ENCODE measurements at places on chromosomes 6 and 20. TPM values are rescaled to one million over a fixed set of nuclear protein-coding genes. Genes with fewer than 3 reads are reported as not detected.

DNA sequence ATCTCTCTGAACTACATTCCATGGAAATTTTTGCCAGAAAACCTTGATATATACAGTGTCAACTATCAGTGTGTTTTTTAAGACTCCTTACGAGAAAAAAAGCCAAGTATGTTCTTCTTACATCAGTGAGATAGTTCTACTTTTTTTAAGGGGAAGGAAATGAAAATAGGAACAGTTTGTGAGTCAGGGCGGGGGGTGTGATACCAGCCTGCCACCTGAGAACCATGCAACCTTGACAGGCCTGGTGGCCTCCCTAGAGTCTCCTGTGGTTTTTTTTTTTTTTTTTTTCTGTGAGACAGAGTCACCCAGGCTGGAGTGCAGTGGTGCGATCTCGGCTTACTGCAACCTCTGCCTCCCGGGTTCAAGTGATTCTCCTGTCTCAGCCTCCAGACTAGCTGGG lies 96.3 kb upstream of the GCM1 start:
- DNase-seq: no peak

DNA sequence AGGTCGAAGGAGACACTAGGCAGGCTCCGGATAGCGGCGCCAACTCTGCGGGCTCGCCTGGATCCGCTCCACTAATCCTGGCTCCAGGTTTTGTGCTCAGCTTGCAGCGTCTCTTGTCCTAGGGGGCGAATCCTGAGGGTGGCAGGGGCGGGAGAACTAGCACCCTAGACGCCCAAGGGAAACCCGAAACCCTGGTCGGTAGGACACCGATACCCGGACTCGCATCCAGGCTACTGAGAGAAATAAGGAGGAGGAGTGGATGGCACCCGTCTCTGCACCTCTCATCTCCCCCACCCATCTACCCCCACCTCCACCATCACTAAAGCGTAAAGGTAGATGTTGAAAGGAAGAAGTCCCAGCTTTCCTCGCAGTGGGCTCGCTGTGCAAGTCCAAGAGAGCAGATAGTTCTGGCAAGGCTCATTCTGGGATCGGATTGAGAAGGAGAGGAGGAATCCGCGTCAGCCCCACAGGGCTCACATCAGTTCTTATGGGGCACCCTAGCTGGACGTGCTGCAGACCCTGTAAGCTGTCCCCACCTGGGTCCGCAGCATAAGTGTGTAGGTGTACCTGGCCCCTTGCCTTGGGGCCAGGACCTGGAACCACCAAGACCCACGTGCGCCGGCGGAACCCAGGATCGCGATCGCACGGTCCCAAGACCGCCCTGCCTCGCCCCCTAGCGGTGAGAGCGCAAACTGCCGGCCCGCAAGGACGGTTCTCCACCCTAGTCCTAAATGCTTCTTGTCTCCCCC lies 6.9 kb downstream of the SLC32A1 start:
- DNase-seq: no peak

The BPIFB2 gene
- not detected for total RNA-seq

The LPA gene
- 0.33 TPM for total RNA-seq

DNA sequence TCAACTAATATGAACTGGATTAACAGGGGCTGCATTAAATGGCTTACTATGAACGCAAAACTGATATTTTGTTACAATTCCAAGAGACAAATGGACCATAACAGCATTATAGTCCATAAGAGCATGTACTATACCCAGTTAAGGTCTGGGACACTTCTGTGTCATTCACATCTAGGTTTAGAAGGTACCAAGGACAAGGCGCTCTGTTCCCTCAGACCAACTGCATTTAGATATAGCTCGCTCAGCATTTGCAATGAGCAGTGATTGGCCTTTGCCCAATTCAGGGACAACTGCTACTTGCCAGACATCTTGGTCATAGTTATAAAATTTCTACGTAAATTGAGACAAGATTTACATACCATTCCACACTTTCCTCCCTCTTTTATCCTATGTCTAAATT lies 132.4 kb downstream of the HS3ST5 start:
- no peak for DNase-seq

The EPHA7 gene
- 1.8 TPM for total RNA-seq

The CFAP61 gene
- 2.4 TPM for total RNA-seq

GRCh38 chr6:6688951-6689350 lies 100.4 kb downstream of the LY86 start:
- DNase-seq: no peak

DNA sequence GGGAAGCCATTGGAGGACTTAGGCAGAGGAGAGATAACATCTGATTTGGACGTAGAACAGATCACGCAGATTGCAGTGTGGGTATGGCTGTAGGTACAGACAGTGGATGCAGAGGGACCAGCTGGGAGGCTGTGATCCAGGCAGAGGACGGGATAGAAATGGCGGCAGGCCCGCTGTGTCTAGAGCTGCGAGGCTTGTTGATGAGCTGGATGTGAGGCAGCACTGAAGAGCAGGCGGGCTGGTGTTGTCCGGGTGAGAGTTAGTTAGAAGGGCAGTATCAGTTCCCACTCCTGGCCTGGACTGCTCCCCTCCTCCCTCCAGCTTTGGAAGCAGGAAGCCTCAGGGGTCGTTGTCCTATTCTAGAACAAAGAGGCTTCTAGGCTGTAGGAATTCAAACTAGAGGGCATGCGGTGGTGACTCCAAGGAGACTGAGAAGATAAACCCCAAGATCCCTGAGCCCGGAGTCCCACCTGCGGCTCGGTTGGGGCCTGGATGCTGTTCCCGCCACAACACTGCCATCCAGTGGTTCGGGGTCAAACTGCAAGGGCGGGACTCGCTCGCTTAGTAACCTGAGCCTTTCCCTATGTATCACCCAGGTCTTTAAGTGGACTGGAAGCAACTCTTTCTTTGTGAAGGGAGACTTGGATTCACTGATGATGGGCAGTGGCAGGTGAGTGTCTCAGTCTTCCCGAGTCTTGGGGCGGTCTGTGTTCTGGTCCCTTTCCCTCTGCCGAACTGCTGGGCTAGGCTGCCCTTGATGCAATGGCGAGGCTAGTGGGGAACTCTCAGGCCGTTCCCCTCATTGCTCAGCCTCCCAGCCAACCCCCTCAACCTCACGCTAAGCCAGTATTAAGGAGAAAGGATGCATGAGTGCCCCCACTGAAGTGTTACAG lies 11.2 kb downstream of the TLDC2 start:
- DNase-seq: peak; percentile 68

GRCh38 chr6:116398316-116399010 lies 27.7 kb downstream of the DSE start:
- no peak for DNase-seq

DNA sequence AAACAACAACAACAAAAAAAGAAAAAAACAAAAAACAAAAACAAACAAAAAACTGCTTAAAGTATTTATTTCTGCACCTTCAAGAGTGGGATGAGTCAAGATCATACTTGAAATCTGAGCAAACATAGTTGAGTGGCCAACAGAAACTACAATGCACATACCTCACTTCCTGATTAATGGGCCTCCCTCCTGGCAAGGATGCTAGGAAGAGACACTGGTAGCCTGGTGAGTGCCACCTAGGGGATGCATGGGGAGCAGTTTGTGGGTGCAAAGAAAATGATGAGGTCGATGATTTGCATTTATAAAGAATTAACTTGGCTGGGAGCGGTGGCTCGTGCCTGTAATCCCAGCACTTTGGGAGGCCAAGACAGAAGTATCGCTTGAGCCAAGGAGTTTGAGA lies 808.1 kb downstream of the MAFB start:
- no peak for DNase-seq

DNA sequence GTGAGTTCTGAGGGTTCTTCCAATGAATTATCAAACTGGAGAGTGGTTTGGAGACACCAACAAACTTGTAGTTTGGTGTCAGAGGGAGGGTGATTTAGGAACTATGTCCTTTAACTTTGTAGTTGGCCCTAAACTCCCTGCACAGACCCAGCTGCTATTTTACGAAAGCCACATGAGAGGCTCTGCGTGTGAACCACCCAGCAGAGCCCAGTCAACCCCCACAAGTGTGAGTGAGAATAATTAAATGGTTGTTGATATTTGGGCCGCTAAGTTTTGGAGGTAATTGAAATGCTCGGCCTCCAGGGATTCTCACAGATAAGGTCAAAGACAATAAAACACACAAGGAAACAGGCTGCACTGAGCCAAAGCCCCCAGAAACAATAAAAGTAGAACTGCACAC lies 6.9 kb upstream of the VAPB start:
- DNase-seq: no peak

DNA sequence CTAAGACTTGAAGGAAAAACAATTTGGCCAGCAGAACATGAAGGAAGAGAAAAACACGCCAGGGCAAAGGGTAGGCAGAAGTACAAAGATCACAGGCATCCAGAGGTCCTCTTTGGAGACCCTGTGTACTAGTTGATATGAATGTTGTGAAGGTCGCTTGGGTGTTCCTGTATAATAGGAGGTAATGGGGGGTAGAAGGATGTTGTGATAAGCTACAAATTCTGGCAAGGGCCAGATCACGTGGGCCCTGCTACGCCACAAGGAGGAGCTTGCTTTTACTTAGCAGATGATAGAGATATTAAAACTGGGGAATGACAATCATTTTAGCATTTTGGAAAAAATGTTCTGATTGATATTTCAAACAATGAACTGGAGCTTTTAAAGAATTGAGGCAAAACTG lies 878 bp upstream of the HLA-DMA start:
- no peak for DNase-seq

- DNase-seq: no peak
These were observed 11.8 kb downstream of the FAM83D start for GRCh38 chr20:38937978-38938473.

DNA sequence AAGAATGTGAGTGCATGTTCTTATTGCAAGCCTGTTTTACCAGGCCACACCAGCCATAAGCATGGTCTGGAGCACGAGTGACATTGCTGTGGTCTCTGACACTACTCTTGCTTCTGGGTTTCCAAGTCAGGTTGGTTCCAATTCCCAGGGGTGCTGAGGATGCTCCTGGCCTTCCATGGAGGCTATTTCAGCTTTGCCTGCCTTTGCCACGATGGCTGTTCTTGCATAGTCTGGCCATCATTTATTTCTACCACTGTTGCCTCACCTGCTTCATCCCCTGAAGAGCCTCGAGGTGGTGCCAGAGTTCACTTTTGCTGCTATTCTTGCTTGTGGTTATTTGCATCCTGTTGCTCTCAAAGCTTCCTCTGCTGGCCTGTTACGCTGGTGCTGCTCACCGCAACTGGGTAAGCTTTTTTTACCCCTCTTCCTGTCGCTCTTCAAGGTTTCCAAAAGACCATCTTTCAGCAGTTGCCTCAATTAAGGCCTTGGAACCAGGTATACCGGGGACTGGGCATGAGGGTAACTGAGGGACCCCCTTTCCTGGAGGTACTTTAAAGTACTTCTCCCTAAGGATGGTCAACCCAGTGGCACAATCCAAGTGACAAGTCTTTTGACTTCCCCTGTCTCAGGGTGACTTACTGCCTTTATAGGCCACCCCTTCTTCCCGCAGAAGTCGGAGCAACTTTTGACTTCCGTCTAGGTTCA lies 64.5 kb downstream of the AKAP7 start:
- DNase-seq: no peak

The HTR1B gene
- 0.33 TPM for total RNA-seq

DNA sequence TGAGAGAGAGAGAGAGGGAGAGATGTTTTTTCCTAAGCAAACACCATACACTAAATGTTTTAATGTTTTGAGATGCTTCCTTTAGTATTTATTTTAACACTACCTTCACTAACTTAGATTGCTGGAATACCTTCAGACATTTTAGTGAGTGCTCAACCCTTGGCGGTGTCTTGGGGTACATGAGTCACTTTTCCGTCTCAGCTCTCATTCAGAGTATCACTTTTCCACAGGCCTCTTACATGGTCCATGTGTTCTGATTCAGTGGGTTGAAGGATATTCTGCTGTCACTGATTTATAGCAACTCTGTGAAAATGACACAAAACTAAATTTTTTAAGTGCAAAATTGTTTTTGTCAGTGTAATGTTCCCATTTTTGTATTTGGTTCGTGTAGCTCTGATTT lies 217.9 kb downstream of the CLVS2 start:
- no peak for DNase-seq

The NEDD9 gene
- total RNA-seq: 41.4 TPM

The ADGRF5 gene
- total RNA-seq: 22.5 TPM

- DNase-seq: no peak
These were observed 111.1 kb downstream of the PDSS2 start for GRCh38 chr6:107348224-107348623.

DNA sequence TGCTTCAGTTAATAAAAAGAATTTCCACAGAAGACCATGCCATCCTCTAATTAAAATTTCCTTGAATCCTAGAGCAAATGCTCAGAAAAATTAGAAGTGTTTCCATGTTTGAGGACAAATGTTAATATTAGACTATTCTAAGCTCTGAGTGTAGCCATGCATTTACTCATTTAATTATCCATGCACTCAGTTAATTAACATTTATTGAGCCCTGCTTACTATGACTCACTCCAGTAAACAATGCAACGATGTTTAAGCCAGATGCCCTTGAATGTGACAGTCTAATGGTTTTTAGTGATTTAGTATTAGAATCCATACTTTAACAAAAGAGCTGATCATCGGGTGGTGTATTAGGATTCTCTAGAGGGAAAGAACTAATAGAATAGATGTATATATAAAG lies 37.3 kb upstream of the GJA1 start:
- DNase-seq: no peak

The GJE1 gene
- total RNA-seq: not detected

DNA sequence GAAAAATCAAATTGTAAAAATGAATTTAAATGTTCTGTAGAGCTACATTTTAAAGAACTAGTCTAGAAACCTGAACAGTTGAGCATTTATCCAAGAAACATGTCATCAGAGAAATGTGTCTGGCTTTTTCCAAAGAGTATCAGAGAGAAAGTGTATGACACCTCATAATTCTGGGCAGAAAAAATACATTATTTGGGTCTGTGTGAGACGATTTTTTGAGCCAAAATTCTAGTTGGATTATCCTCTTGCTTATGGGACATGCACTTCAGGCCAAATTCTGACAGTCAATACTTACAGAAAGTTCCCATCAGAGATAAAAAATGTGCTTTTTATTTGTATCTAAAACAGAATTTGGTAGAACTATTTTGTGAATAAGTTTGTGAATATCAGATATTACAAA lies 1242.7 kb downstream of the EPHA7 start:
- DNase-seq: no peak

The MCM3 gene
- total RNA-seq: 44.5 TPM

DNA sequence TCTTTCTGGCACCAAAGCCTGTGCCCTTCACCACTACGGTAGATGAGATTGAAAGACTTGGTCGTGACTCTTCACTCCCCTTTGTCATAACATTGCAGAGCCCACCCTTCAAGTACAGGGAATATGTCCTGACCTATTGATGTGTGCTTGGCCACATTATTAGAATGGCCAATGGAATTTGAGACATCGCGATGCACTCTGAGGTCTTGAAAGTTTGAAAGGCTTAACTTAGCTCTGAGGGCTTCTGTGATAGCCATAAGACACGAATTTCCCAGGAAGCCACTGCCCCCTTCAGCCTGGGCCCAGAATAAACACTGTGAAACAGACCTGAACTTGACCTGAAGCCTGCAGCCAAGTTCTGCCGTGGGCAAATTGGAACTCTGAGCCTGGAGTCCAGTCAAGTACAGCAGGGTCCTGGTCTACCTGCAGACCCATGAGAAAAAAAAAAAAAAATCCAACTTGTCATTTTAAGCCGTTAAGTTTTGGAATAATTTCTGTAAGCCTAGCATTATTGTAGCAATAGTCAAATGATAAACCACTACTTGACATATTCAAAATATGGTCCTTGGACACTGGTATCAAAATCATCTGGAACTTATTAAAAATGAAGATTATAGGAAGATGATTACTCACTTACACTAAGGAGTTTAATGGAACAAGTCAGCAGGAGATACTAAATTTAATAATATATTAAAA lies 36.9 kb upstream of the TRAF3IP2 start:
- no peak for DNase-seq

- no peak for DNase-seq
These were observed 10.0 kb downstream of the CDH4 start for GRCh38 chr20:61262036-61262435.
